Hypothalamus (tissue), 51 donors: ENCODE measurements at places on chromosomes 16 and 17.
A peak's percentile ranks its signal among the peaks of the same experiment; 100 is the strongest.

DNA sequence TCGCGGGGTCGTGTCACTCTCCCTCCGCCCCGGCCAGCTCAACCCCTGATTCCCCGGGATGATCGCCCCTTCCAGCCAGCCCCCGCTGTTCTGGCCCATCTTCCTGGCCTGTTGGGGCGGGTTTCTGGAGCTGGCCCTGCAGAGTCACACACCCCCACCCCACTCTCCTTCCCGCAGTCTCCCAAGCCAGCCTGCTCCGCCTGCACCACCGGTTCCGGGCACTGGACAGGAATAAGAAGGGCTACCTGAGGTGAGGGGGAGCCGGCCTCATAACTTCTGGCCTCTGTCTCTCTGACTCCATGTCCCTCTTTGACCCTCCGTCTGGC, 621 bp downstream of the CHP2 start:
- no peak for DNase-seq

GRCh38 chr16:79644971-79645667, 44.6 kb upstream of the MAF start:
- DNase-seq = no peak

- no peak for DNase-seq
These were observed 5.0 kb downstream of the HAS3 start for GRCh38 chr16:69110406-69110805.

- no peak for DNase-seq
These were observed 239.4 kb upstream of the HSBP1 start for GRCh38 chr16:83568345-83568744.

DNA sequence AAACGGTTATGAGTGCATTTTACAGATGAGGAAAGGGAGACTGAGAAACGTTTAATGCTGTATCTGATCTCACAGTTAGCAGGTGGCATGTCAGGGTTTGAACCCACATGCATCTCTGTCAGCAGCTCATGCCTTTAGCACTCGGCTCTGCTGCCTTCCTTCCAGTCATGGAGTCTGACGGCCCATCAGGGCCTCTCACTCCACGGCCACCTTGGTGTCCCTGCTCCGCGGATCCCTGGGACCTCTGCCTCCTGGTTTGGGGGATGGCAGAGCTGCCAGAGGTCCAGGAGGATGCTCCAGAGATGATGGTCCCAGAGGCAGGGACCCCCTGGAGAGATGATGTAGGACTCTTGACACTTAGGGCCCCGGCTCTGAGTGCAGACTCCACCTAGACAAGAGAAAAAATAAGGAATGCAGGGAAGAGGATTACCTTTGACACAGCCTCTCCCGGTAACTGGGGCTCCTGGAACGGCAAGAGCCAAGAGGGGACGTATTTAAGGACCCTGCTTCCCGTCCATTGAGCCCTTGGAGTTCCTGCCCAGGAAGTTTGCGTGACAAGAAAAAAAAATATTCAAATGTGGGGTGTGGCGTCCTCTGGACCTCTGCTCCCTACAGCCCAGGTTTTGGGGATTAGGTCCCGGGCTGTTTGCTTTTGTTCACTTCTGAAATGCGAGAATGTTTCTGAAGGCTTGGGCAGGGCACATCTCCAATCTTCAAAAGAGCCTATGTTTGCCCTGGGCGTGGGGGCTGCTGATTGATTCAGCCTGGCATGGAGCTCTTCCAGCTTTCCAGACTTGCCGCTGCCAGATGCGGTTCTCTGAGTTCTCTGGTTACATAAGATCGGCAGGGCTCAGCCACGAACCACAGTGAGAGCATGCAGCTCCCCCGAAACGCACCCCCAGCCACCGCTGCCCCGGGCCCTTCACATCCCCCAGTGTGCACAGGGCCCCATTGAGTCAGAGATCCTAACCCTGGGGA, at the start of gene ALDH3A1:
ALDH3A1 (minus strand) TSS at position 470 of the 978 bp plus-strand sequence. CDS start 3,169 bp downstream, outside the sequence.
- DNase-seq = peak; percentile 12

GRCh38 chr17:71330099-71330375, 790.8 kb upstream of the SOX9 start:
- DNase-seq = no peak

DNA sequence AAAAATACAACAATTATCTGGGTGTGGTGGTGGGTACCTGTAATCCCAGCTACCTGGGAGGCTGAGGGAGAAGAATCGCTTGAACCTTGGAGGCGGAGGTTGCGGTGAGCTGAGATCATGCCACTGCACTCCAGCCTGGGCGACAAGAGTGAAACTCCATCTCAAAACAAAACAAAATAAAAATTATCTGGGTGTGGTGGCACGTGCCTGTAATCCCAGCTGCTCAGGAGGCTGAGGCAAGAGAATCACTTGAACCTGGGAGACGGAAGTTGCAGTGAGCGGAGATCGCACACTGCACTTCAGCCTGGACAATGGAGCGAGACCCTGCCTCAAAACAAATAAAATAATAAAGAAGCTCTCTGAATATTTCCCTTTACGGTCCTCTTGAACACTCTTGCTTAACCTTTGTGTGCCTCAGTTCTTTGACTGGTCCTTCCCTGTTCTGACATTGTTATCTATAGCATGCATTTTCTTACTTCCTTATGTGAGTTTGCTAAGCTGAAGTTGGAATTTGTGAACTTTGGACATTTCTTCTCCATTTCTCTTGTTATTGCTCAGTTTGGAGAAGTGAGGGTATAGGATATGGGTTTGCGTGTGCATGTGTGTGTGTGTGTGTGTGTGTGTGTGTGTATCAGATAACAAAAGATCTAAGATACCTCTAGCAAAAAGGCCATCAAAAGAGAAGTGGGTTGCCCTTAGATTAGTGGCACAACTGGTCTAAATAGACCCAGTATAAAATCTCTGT, 29.7 kb upstream of the WSB1 start:
- no peak for DNase-seq

- peak; percentile 33 for DNase-seq
These were observed 26.8 kb downstream of the GP2 start for GRCh38 chr16:20300312-20301097.

- no peak for DNase-seq
These were observed 5.2 kb upstream of the CMTM2 start for GRCh38 chr16:66574081-66574480.

- no peak for DNase-seq
These were observed 64.0 kb downstream of the MRM1 start for GRCh38 chr17:36665417-36665816.

DNA sequence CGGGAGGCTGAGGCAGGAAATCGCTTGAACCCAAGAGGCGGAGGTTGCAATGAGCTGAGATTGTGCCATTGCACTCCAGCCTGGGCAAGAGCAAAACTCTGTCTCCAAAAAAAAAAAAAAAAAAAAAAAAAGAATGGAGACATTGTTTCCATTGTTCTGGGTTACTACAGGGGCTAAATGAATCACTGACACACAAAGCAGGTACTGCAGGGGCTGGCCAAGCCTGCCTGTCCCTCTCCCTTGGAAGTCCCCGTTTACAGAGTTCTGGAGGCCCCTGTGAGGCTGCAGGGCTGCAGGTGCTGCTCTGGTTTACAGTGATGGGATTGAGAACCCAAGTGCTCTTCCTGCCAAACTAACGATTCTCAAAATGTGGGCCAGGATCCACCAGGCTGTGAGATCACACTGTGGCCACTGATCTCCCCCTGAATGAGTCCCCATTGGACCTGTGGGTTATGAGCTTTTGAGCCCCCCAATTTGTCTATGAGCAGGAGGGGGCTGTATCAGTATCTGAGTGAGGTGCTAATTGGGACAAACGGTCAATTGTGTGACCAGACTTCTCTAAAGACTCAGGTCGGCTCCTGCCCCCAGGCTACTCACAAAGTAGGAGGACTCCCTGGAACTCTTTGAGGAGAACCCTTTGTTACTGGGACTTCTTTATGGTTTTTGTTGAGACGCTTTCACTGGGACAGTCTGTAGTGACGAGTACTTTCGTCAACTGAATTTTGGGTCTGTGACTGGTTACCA, 39.0 kb downstream of the DNAH17 start:
- no peak for DNase-seq

GRCh38 chr16:5026664-5027063, 7.1 kb downstream of the NAGPA start:
- no peak for DNase-seq

DNA sequence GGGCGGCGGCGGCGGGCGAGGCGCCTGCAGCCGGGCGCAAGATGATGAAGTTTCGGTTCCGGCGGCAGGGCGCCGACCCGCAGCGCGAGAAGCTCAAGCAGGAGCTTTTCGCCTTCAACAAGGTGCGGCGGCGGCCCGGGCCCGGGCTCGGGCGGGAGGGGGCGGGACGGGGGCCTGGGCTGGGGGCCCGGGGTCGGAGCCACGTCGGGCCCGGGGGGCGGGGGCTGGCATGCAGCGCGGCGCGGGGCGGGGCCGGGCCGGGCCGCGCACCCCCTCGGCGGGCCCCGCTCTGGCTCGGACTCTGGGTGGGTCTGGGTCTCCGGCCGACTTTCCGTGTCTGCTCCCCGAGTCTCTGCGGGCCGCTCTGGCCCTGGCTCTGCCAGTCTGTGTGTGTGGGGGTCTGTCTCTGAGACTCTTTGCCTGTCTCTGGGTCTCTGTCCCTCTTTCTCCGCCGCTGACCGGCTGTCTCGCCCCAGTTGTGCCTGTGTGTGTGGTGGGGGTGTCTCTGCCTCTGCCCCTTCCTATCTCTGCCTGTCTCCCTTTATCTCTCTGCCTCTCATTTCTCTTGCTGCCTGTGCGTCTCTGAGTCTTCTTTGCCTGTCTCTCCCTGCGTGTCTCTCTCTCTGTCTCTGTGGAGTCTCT, 328 bp downstream of the LLGL1 start:
- DNase-seq = no peak

- no peak for DNase-seq
These were observed 59.9 kb upstream of the CRISPLD2 start for GRCh38 chr16:84759906-84760305.

DNA sequence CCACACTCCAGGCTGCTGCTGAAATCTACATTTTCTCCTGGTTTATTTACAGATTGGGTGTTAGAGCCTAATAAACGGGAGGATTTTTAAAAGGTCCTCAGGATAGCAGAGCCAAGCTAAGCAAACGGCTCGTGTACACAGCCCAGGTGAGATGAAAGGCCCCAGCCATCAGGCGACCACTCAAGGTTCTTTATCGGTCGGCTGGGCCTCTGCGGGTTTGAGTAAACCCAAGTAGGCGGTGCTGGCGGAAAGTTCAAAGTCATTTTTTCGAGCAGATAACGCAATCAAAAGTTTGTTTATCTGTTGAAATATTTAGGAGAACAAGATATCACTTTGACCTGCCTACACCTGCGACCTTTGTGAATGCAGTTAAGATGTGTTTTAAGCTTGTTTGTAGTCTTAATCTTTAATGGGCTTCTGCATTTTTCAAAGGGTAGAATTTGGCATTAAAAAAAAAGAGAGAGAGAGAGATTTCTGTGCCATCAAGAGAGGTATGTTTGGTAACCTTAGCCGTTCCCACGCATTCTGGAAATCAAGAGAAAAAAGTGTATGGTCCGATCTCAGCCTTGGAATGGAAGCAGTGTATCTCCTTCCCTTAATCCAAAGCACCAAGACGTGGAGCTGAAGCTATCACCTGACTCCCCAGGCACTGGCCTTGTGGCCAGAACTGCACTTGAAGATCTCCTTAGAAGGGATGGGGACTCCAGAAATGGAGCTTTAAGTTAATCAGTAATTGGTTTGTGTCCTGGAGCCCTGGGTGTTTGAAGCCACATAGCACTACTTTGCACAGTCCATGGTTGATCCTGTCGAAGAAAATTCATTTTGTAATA, 301.7 kb upstream of the IRX5 start:
- no peak for DNase-seq

GRCh38 chr17:29096094-29096493, 53.2 kb downstream of the PIPOX start:
- DNase-seq = no peak

DNA sequence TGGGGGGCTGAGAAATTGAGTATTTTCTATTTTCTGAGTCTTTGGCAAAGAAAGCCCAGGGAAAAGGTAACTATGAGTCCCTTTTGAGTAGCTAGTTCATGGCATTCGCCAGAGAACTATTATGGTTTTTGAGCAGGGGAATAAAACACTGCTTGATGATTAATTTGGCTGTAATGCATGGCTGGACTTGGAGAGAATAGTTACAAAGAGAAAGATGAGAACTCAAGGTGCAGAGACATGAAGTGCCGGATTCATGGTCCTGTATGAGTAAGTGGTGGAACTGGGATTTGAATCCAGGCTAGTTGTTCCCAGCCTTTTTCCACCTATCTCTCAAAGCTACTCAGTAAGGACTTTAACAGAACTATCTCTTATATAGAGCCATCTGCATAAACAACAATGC, 266.6 kb downstream of the CA10 start:
- no peak for DNase-seq
